ENCODE measurements at places on chromosomes 3 and 15.

- DNase-seq, result no peak
Observed at GRCh38 chr15:91704343-91704742, 149.2 kb upstream of the SLCO3A1 start.

DNA sequence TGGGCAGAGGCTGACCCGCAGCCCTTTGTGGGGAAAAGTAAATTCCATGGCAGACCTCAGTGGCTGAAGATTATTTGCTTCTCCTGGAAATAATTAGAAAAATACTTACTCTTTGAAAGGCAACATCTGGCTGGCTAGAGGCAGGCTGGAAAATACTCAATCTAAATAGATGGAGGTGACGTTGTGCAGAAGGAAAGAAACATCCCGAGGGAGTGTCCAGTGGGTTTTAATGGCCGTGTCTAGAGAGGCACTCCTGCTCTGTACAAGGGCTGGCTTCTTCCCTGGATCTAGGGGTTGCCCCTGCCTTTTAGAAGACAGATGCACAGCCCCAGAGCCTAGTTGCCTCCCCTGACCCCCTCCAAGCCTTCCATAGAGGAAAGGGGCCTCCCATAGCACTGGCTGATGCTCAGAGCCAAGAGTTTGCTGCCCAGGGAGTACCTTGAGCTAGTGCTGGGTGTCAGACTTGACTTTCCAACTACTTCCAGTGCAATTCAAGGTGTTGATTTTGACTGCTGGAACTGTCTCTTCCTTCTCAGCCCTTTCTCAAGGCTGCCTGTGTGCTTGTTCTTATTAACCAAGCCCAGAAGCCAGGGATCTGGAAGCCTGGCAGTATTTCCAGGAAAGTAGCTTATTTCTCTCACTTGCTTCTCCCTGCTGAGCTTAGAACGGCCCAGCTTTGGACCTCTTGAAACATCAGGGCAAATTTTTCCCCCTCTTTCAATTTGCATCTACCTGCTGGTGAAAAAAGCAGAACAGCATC is 27.4 kb downstream of the CGNL1 start:
- no peak for DNase-seq

- peak; percentile 61 for DNase-seq
Observed at GRCh38 chr3:102529452-102529851, 94.6 kb downstream of the ZPLD1 start.

DNA sequence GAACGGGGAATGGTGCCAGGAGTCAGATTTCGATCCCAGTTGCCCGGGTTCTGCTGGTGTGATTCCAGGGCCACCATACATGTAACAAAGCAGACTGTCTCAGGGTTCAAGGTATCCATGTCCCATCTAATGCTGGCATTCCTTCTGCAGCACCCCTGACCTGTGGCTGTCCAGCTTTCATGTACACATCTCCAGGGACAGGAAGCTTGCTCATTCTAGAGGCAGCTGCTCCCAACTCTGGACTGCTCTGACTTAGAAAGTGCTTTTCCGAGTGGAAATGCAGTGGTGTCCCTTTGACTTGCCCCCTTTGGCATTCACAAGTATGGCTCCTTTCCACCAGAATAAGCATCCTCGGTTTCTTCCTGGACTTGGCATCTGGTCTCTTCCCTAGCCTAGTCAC is 30.9 kb downstream of the PML start:
- DNase-seq, result no peak

DNA sequence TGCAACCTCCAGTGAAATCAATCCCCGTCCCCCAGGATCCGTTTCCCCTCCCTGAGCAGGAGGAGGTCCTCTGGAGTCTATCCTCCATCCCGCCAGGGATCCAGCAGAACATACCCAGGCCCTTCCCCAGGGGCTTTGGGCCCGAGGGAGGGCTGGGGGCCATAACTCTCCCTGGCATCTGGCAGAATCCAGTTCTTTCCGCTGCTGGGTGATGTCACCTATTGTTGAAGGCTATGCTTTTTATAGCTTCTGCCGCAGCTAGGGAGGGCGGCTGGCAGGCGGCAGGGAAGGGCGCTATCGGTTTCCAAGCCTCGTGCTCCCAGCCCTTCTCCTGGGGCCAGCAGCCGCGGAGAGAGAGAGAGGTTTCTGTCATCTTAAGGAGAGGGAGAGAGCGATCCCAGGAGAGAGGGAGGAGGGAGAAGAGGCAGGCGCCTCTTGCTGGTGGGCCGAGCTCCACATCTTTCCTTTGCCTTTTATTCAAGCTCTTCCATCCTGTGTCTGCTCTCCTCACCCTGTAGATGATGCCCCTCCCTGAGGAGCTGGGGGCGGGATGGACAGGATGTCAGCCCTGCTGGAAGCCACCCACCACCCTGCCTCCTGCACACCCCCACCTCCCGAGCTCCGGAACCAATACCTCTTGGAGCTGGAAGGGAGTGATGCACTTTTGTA is 120.1 kb downstream of the ANP32A start:
- no peak for DNase-seq

- DNase-seq, result no peak
Observed at GRCh38 chr3:21704796-21705195, 46.2 kb downstream of the ZNF385D start.

DNA sequence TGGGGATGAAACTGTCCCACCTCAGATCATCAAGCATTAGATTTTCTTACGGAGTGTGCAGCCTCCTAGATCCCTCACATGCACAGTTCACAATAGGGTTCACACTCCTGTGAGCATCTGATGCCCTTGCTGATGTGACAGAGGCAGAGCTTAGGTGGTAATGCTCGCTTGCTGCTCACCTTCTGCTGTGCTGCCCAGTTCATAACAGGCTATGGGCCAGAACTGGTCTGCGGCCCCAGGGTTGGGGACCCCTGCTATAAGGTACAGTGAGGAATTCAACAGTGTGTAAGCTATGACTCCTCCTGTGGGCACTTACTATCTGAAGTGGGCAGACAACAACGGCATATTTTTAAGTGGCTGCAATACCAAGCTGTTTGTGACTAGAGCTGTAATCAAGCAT is 187.9 kb upstream of the BHLHE40 start:
- no peak for DNase-seq

DNA sequence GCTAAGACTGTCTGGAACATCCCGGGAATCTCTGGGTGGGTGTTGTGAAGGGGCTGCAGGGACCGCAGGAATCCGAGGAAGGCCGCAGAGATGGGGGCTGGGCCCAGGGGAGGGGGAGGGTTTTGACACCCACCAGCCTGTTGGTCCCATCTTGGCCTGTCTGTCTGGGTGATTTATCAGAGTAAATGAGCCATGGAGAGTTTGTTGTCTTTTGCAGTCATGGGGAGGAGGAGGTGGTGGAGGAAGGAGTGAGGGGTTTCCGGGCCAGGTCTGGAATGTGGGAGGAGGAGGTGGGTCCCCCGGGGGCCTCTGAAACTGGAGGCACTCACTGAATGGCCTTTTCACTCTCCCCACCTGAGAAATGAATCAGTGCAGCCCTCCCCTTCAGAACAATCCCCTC is 11.5 kb downstream of the SEMA3F start:
- DNase-seq, result no peak

GRCh38 chr3:196989721-196990262 is 21.2 kb upstream of the PIGZ start:
- no peak for DNase-seq

DNA sequence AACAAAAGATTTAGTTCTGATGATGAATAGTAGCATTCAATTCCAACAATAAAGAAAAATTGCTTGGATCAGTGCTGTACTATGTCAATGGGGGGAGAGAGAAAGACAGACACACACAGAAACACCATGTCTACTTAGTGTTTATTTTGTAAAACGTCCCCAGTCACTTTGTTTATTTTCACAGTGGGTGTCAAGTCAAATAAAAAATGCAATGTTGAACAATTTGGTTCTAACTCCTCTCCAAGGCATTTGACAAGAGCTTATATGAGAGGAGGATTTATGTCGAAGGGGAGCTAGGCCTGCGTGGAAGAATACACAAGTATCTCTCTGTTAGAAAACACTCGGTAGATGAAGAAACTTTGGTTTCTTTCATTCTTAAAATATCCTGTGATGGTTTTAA is 201.7 kb upstream of the SLC2A2 start:
- no peak for DNase-seq

- DNase-seq, result peak; percentile 53
Observed at GRCh38 chr3:50605901-50606326, 5.7 kb downstream of the CISH start.

DNA sequence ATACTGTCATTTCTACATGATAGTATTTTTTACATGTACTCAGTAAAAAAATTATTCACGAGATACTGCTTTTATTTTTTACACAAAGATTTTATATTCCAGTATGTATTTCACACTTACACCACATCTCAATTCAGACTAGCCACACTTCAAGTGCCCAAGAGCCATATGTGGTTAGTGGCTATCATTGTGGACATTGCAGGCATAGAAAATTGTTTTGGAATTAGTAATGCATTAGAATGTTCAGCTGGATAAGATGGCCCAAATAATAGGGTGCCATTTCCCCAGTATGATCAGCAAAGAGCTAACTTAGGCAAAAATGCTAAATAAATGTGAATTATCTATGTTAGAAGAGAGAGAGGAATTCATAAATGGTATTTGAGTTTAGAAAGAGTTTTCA is 203.8 kb upstream of the MCTP2 start:
- DNase-seq, result no peak

DNA sequence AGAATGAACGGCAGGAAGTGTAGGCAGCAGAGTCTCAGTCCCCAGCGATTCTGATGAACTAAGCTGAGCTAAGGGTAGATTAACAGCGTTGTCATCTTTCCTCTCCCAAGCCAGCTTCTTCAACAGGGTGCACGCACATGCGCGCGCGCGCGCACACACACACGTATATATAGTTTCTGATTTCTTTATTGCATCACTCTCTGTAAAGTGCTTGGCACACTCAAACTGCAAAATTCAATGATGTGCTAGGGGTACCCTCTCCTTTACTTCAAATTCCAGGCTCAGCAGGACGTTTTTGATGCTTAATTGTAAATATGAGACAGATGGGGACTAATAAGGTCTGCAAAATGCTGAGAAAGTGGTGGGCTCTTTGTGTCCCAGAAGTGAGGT is 26.1 kb upstream of the VPS8 start:
- DNase-seq, result no peak

DNA sequence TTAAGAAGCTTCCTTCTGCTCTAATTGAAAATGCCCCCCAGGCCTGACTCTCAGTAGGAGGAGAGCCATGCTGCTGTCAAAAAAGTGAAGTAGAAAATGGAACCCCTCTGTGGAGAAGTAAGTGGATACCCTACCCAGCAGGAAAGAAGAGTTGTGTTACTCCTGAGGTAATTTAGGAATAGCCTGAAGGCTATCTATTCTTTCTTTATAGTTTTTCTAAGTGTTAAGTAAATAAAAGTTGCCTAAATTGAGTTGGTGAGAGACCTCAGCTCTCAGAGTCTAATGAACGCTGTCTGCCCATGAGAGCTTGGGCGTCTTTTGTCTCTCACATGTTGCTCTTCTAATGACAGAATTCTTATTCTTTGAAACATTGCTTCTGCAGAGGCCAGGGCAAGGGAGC is 116.2 kb downstream of the NSUN3 start:
- DNase-seq, result no peak

GRCh38 chr15:83846847-83847246 is 192.9 kb downstream of the ADAMTSL3 start:
- DNase-seq, result peak; percentile 40

GRCh38 chr15:31306426-31307269 is 20.0 kb upstream of the KLF13 start:
- peak; percentile 86 for DNase-seq

DNA sequence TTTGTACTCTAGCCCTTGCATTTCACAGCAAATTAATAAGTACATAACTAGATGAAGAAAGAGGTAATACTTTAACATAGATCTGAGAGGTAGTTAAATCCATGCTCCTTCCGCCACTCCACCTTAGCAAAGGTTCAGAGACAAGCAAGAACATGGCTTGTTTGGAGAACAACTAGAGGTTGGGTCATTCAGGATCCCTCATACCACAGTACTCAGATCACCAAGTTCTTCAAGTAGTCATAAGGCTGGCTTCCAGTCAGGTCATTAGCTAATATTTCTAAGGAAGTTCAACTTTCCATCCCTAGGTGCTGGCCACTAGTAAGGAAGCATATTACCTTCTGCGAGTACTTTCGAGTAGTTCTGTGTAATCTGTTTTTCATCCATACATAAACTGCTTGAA is 44.1 kb downstream of the CD200R1 start:
- DNase-seq, result peak; percentile 48

DNA sequence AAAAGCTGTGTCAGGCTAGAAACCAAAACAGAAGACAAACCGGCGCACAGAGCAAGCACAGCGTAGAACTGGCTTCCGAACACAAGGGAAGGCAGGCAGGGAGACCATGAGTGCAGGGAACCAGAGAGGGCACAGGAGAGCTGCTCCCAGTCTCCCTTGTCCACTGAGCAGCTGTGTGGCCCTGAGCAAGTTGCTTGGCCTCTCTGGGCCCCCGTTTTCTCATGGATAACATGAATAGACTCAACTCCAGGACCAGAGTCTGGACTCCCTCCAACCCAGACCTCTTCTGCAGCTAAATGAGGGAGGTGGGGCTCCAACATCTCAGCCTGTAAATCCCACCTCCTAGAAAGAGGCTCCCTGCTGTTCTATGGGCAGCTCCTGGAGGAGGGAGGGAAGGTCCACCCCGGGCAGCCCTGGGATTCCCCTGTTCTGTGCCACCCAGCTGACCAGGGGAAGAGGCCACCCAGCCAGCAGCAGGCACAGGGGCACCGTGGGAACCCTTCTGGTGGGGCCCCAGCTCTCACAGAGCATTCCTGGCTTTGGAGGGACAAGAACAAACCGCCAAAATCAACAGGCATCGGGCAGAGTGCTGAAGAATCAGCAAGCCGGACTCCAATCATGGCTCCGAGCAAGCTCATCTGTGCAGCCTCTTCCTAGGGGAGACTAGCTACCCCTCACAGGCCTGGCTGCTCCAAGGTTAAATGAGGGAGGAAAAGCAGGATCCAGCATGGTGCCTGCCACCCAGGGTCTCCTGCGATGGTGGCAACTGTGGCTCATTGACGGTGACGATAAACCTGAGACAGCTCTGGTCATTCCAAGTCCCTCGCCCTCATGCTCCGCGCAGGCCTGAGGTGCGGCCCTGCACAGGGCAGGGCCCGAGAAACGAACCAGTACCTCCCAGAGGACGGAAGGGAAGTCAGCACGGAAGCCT is 15.1 kb downstream of the XXYLT1 start:
- no peak for DNase-seq

DNA sequence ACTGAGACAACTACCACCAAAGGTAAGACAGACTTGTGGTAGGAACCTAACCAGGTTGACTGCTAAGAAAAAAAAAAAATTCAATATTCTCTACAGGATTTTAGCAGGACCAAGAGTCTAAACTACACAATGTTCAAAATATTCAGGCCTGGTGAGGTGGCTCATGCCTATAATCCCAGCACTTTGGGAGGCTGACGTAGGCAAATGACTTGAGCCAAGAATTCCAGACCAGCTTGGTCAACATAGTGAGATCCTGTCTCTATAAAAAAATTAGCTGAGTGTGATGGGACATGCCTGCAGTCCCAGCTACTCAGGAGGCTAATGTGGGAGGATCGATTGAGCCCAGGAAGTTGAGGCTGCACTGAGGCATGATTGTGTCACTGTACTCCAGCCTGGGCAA is 341.6 kb upstream of the WNT5A start:
- DNase-seq, result no peak

GRCh38 chr3:24483873-24484272 is 10.8 kb downstream of the THRB start:
- DNase-seq, result no peak

- DNase-seq, result no peak
Observed at GRCh38 chr3:187516446-187517185, 148.4 kb downstream of the RTP4 start.

GRCh38 chr15:62742409-62743171 is 300.0 kb upstream of the TPM1 start:
- DNase-seq, result peak; percentile 79

GRCh38 chr3:128760881-128761280 is 34.9 kb downstream of the RAB7A start:
- no peak for DNase-seq

All from epithelial cell of esophagus (primary cell).